ENCODE measurements at places on chromosomes 2 and 18.
A peak's percentile ranks its signal among the peaks of the same experiment; 100 is the strongest.

DNA sequence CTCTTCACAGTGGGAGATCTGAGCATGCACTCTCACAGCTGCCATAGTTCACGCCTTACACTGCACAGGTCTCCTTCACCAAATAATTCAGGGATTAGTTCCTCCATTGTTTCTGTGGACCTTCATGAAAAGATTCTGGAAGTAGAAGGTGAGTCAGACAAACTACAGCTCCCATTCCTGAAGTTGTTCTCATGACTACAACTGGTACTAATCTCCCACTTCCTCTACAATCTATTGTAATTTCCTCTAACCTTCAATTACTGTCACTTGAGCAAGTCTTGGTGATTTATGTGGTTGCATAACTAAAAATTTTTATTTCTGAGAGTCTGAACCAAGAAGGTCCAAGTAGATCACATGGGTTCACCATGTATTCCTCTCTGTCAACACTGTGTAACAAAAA is 128.7 kb downstream of the XIRP2 start:
- DNase-seq: no peak

- no peak for DNase-seq
Observed at GRCh38 chr2:240896871-240897692, 1.1 kb upstream of the MAB21L4 start.

GRCh38 chr18:79678665-79679551 is 695 bp upstream of the CTDP1 start:
- peak; percentile 98 for DNase-seq

DNA sequence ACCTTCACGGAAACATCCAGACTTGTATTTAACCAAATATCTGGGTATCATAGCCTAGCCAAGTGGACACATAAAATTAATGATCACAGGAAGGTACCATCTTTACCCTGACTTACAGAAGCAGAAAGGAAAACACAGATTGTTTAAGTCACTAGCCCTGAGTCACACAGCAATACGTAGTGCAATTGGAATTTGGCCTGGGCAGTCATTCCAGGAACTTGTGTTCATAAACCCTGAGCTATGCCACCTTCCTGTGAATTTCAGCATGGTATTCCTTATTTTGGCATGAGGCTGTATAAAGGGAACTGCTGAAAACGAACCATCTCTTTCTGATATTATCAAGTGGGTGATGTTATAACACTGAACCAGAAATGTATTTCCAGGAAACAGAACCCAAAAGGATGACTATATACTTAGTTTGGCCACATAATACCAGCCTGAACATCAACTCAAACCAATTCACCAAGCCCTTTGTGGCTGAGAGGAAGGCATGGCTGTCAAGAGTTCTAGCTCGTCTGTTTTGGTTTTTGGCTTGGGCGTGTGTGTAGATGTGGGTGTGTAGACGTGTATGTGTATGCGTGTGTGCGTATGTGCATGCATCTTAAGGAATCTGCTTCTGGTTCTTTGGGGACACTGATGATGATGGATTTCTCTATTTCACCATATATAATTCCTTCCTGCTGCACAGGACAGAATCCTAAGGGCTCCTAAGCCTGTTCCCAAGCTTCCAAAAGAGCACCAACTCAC is 533.4 kb upstream of the ID2 start:
- no peak for DNase-seq

DNA sequence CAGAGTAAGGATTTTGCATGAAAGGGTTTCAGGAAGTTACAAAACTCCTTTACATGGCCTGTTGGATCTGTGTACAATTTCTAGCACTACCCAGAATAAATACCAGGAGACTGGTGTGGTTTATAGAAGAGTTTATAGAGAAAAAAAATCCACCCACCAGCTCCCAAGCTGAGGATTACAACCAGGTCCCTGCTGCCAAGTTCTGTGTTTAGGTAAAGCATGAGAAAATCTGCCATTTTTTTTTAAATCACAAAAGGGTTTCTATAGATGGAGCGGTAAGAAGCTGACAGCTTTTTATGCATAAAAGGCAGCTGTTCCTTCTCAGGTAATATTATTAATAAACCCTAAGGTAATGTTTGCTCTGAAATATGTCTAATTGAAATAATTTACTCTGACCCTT is 545.4 kb upstream of the ZEB2 start:
- DNase-seq: no peak

DNA sequence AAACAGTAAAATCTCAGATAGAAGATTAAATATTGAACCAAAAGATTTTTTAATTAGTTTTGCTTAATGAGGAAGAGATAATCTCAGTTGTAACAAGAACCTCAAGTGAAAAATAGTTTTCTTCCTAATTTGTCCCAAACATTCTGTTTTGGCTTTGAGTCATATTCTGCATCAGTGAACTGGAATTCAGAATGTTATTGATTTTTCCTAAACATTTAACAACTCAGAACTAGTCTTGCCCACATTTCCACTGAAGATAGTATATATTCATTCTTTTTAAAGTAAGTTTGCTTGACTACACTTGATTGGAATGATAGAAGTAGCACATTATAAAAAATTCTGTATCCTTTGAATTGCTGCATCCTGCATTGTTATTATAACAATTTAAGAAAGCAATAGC is 85.7 kb upstream of the UGP2 start:
- DNase-seq: no peak

DNA sequence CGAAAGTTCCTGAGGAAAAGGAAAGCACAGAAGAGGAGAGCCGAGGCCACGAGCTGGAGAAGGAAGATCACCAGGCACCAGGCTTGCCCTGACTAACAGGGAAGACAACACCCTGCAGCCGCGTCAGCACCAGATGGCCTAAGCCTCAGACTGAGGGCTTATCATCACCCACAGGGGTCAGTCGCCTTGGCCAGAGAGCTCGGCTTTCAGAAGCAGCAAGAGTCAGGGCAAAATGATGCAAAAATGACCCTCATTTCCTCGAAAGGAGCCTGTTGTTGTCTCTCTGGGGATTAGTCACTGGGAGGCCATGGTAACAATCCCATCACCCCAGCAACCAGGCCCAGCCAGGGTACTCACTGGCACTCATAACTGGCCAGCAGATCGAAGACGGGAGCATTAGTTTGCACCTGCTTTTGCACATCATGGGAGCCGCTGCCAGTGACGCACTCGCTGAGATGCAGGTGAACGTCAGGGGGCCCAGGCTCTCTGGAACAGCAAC is 42.7 kb upstream of the ZFP36L2 start:
- DNase-seq: peak; percentile 68
